ENCODE measurements at places on chromosomes 16 and 17.
A peak's percentile ranks its signal among the peaks of the same experiment; 100 is the strongest.

- DNase-seq, result peak; percentile 97
These were observed 32.8 kb upstream of the ETV4 start for GRCh38 chr17:43578699-43579565.

GRCh38 chr17:627051-627450, 87.6 kb downstream of the VPS53 start:
- no peak for DNase-seq

GRCh38 chr17:34051046-34051445, 204.0 kb upstream of the CCL2 start:
- no peak for DNase-seq

DNA sequence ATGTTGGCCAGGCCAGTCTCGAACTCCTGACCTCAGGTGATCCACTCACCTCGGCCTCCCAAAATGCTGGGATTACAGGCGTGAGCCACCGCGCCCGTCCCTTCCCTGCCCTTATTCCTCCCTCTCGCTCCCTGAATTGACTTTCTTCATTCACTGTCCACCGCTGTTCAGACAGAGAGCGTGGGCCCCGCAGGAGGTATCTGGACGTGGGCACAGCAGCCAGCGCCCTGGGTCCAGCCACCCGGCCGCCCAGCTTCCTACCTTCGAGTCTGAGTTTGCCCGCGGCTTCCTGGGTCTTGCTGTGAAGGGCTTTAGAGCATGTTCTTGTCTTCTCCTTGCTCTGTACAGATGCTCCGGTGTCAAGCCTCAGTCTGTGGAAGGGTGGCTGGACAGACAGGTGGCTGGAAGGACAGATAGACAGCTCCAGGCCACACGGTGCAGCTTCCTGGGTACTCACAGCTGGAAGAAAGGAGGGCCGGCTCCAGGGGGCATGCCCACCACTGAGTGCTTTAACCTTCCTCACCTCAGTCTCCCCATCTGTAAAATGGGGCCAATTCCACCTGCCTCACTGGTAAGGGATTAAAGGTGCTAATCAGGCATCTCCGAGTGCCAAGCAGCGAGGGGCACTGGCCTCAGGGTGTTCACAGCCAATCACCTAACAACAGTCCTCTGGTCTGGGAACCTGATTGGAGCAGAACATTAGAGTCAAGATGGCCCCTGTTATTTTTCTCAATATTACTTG, 13.6 kb downstream of the RHBDF2 start:
- no peak for DNase-seq

DNA sequence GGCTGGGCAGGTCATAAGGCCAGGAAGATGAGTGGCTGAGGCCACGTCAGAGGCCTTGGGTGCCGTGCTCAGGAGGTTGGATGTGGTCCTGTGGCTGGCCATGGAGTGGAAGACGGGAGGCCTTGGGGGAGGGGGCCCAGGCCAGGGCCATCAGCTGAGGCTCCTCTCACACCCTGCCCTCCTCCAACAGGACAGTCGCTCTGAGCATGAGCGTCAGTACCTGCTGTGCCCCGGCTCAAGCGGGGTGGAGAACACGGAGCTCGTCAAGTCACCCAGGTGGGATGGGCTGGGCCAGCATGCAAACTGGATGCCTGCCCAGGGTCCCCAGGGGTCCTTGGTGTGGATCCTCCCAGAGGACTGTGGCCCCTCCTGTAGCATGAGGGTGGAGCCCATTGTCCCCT, 19.2 kb downstream of the POLR3E start:
- DNase-seq, result peak; percentile 25

- DNase-seq, result no peak
These were observed 18.1 kb upstream of the MAF start for GRCh38 chr16:79618692-79619050.

DNA sequence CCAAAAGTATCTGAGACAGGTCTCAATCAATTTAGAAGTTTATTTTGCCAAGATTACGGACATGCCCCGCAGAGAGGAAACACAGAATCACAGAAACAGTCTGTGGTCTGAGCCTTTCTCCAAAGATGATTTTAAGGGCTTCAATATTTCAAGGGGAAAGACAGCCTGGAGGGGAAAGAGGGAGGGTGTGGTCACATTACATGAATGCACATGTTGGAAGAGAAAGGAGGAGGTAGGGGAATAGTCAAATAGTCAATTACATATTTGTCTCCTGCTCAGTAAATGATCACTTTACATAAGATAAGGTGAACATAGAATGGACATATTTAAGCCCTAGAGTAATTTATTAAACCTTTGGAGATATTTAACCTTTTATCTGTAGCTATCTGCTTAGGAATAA, 12.3 kb downstream of the UNC45B start:
- DNase-seq, result no peak

GRCh38 chr16:67657751-67658518, 2.1 kb downstream of the ACD start:
- DNase-seq, result no peak

DNA sequence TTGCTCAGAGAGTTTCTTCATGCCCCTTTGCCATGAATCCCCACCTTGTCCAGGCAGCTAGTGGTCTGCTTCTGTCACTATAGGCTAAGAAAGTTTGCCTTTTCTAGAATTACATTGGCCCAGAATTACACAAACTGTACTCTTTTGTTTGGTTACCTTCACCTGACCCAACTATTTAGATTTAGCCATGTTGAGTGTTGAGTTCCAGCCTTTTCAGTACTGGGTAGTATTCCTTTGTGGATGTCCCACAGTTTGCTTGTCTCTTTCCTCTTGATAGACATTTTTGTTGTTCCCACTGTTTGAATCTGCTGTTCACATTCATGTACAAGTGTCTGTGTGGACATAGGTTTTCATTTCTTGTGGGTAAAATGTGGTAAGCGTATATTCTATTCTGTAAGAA, 22.3 kb downstream of the USP10 start:
- no peak for DNase-seq

GRCh38 chr16:82190386-82190785, 20.4 kb upstream of the MPHOSPH6 start:
- DNase-seq, result no peak

GRCh38 chr17:60065136-60065535, 13.6 kb downstream of the HEATR6 start:
- DNase-seq, result no peak

DNA sequence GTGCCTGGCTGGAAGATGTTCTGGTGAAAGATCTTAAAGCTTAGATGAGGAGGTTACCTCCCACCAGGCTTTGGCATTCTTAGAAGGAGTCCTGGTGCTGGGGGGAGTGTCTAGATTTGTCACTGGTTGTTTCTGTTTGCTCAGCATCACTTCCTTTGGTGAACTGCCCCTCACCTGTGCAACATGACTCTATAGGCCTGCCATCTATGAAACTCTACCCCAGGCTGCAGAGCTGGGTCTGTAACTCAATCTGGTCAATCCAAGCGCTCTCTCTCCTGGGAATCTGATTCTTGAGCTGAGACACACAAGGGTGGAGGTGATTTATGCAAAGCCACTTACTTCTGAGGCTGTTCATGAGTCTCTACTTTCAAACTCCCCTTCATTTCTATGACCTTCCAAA, 399.4 kb downstream of the NPIPA7 start:
- DNase-seq, result no peak

- DNase-seq, result no peak
These were observed 140.5 kb downstream of the HS3ST4 start for GRCh38 chr16:25832291-25832690.

- DNase-seq, result no peak
These were observed 9.3 kb downstream of the PRCD start for GRCh38 chr17:76549215-76549518.

DNA sequence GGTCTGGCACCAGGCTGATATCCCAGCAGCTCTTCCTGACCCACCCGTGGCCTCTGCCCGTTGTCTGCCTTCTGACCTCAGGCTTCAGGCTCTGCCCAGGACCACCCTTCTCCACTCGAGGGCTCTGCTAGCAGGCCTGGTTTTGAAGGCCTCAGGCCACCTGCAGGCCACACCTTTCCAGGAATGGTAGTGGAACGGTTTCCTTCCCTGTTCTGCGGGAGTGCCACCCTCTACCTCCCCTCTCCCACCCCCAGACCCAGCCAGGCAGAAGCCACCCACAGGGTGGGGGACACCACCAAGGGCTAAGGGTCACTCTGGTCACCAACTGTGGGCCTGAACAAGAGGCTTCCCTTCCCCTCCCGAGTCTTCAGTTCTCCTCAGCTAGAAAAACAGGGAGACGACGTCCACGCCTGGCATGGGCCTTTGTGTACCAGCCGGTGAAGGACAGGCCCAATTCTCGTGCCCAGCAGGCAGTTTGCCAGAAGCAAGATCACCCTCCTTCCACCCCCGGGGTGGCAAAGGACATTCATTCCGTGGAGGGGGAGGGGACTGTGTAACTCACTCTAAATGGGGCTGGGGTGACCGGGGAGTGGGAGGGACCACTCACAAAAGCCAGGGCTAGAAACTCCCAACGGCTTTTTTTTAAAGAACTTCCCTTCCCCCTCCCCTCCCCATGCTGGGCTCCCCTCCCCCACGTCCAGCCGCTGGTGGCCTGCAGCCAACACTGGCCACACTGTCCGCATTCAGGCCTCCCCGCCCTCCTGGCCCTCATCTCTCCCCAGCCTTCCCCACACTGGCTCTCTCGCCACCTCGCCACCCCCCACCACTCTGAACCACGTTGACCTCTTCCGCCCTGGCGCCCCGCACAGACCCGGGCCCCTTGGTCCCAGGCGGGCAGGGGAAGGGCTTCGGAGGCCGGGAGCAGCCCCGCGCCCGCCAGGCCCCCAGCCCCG, 7.7 kb downstream of the CBX4 start:
- no peak for DNase-seq

DNA sequence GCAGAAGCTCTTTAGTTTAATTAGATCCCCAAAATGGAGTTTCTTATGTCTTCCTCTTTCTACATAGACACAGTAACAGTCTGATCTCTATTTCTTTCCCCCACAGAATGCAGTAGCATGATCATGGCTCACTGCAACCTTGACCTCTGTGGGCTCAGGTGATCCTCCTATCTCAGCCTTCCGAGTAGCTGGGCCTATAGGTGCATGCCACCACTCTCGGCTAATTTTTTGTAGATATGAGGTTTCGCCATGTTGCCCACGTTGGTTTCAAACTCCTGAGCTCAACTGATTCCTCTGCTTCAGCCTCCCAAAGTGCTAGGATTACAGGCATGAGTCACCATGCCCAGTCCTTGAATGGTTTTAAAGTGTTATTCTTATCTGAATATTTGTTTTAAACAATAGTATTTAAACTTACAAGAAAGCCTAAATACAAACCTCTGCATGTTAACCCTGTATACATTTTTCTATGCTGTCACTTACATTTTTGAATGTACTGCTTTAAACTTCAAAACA, 120.6 kb downstream of the GOSR1 start:
- no peak for DNase-seq

GRCh38 chr17:74233937-74234336, 20.6 kb downstream of the TTYH2 start:
- DNase-seq, result no peak

GRCh38 chr17:80036715-80037477, 454 bp downstream of the CCDC40 start:
- DNase-seq, result peak; percentile 89

DNA sequence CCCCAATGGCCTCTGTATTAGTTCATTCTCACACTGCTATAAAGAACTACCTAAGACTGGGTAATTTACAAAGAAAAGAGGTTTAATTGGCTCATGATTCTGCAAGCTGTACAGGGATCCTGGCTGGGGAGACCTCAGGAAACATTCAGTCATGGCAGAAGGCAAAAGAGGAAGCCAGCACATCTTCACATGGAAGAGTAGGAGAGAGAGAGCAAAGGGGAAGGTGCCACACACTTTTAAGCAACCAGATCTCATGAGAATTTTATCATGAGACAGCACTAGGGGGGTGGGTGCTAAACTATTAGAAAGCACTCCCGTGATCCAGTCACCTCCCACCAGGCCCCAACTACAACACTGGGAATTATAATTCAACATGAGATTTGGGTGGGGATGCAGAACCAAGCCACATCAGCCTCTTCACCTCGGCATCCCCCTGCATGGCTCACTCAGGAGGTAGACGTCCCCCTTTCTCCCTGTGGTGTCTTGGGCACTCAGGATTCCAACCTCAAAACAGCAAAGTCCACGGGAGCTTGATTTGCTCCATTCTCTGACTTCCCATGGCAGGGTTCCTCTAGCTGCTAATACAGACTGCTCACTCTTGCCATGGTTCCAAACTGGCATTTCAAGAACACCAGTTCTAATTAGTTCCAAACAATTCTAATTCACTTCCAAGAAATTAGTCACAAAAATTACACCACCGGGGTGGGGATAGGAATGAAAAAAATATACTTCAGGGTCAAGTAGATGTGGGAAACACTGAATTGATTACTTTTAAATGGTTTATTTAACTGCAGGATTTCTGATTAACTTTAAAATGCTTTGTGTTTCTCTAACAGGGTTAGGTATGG, 203.8 kb upstream of the HSBP1 start:
- DNase-seq, result no peak

DNA sequence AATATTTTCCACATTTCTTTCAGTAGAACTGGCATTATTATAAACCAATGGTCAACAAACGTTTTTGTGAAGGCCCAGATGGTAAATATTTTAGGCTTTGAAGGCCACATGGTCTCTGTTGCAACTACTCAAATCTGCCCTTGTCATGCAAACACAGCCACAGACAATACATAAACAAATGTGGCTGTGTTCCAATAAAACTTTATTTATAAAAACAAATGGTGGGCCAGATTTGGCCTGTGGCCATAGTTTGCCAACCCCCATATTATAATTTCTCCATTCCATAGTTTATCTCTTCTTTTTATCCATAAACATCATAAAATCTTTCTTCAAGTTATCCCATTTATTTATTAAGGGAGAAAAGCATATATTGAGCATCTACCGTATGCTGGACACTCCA, 98.8 kb downstream of the CDYL2 start:
- no peak for DNase-seq

DNA sequence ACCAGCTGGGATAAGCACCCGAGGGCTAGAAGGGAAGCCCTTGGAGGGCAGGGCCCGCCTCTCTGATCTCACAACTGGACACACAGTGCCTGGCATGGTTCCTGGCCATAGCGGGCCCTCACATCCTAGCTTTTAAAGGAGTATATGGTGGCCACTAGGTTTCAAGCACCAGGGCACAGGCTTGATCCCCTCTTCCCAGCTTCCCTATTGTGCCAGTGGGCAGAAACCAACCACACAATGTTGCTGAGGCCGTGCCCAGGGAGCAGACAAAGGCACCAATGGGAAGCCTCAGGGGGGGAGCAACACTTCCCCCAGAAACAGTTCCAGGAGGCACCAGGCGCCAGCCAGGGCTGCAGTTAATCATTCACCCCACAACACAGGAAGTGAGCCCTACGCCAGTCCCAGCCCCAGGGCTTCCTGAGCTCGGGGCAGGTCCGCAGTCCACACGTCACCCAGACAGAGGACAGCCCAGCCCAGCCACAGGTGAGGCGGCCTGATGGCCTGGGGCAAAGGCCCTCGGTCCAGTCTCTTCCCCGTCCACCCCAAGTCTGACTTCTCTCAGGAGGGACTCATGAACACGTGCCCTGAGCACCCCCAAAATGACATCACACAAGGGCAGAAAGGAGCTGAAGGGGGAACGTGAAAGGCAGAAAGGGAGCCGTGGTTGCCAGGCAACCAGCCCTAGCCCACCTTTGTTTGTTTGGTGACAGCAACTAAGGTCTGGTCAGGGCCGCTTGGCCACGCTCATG, 12.8 kb downstream of the SMIM5 start:
- DNase-seq, result peak; percentile 71

- DNase-seq, result peak; percentile 67
These were observed 70.8 kb upstream of the TNRC6C start for GRCh38 chr17:77887464-77888241.
